ENCODE measurements at places on chromosomes 5 and 9.

- DNase-seq: peak; percentile 5
Measured at GRCh38 chr5:94969174-94969573, 315.7 kb downstream of the MCTP1 start.

DNA sequence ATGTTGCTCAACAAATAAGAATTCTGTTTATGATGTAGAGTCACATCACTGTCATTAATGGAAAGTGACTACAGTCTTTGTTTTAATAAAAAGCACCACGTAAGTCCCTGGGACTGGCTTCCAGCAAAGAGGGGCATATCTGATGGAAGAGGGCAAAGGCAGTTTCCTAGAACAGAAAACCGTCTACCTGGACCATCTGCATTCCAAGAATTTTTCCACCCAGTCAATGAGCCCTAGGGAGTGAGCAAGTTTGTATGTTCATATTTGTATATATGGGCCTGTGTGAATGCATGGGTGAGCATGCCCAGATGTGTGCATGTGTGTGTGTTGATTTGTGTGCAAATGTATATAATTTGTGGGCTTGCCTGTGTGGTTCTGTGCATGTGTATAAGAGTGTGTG, 156.8 kb upstream of the SEMA6A start:
- DNase-seq: no peak

- no peak for DNase-seq
Measured at GRCh38 chr5:37739817-37740261, 100.0 kb downstream of the GDNF start.

GRCh38 chr9:91902475-91903125, 47.4 kb downstream of the ROR2 start:
- no peak for DNase-seq

DNA sequence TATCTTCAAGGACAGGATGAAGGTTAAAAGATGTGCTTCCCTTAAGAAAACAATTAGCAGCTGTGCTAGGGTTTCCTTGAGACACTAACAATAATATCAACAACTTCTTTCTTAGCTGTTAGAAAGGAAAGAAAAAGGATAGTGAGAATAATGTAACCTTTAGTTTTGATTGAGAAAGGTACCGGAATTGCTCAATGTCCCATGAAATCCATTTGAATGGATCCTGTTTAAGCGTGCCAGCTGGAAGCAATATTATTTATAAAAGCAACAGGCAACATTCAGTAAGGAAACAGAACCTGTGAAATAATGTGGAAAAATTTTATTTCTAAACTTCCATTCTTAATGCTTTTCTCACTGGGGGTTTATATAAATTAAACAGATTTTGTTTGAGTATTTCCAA, 120.9 kb downstream of the CCDC192 start:
- no peak for DNase-seq

GRCh38 chr9:93118863-93119702, 15.0 kb downstream of the NINJ1 start:
- no peak for DNase-seq

- DNase-seq: no peak
Measured at GRCh38 chr9:81053298-81054025, 635.9 kb downstream of the TLE1 start.

DNA sequence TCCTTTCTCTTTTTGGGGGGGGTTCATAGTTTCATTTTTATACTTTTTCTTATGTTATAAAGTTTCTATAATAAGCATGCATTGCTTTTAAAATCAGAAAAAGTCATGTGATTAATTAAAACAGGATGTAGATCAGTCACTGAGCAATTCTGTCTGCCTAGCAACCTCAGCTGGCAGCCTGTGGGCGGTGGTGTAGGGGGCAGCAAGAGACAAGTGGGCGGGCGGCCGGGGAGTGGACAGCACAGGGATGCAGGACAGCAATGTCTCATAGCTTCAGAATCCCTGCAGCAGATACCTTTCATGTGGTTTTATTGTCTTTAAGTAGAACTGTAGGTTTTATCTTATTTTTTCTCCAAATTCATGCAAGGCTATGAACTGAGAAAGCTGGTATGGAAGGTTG, 101.9 kb upstream of the S1PR3 start:
- no peak for DNase-seq

DNA sequence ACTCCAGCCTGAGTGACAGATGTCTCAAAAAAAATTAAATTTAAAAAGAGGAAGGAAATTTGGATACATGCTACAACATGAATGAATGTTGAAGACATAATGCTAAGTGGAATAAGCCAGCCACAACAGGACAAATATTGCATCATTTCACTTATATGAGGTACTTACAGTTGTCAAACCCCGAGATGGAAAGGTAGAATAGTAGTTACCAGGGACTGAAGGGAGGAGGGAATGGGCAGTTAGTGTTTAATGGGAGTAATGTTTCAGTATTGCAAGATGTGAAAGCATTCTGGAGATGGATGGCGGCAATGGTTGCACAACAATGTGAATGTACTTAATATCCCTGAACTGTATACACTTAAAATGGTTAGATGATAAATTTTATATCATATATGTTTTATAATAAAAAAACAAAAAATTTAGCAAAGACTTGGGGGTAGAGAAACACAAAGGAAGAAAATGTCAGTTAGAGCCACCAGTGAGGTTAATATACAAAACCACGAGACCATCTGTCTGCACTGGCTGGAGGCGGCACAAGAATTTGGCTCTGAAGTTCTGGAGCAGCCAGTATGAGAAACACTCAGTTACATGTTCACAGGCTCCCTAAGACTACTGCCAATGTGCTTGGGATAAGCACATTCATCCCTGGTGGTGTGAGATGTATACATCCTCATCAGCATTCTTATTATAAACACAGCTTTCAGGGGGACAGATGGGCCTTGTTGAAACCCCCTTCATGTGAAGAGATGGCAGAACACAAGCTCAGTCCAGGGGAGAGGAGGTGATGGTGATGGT, 37.0 kb upstream of the RPS23 start:
- DNase-seq: no peak

DNA sequence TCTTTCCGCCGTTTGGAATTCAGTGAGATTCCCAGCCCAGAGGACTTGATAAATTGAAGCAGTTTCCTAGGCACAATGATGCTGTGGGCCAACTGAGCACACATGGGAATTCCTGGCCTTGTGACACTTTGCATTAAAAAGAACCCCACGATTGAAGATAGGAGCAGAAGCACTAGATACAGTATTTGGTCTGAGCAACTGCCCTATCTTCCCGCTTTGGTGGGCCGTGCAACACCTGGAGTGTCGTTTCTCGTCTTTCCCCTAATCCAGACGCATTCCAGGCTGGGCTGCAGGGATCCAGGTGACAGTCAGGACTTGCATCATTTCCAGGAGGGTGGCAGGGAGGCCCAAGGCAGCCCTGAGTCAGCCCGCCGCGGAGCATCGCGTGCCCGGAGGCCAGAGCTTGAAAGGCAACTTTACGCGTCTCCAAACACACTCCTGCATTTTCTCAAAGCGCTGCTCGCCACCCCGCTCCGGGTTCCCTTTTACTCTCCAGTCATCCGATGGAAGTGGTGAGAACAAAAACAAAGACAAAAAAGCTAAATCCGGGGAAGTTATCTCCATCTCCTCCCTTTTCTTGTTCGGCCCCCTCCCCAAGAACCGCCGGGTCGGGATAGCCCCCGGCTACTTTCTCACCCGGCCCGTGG, 753 bp upstream of the STC2 start:
- peak; percentile 94 for DNase-seq

DNA sequence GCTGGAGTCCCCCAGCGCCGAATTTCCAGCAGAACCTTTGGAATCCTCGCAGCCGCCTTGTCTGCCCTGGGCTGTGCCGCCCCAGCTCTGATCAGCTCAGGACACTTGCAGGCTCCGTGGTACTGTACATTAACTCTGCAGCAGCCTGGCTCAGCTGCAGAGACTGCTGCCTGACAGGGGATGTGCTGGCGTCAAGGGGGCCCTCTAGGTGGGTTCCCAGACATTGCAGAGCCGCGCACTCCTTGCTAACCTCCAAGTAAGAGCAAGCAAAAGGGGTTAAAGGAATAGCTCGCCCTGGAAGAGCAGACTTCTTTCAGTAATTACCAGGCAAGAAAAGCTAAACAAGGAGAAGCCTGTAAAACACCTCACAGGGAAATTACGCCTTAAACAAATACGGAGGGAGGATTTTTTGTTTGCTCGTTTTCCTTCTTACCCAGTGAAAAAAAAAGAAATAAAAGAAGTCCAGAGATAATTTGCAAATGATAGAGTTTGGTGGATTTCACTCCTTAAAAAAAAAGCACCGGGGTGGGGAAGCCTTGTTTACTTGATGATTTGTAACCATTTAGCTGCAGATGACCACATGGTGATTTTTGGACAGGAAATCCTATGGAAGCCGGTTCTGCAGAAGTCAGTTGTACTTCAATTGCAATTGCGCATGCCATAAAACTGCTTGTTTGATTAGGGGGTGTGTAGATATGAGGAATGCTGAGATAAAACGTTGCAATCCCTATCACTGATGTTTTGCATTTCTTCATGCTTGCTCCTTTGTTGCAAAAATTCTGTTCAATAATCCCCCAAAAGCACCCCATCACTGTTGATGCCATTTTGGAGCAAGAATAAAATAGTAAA, 305.8 kb downstream of the PDE4D start:
- DNase-seq: peak; percentile 93

- DNase-seq: peak; percentile 59
Measured at GRCh38 chr9:72363908-72364678, 915 bp downstream of the ZFAND5 start.

DNA sequence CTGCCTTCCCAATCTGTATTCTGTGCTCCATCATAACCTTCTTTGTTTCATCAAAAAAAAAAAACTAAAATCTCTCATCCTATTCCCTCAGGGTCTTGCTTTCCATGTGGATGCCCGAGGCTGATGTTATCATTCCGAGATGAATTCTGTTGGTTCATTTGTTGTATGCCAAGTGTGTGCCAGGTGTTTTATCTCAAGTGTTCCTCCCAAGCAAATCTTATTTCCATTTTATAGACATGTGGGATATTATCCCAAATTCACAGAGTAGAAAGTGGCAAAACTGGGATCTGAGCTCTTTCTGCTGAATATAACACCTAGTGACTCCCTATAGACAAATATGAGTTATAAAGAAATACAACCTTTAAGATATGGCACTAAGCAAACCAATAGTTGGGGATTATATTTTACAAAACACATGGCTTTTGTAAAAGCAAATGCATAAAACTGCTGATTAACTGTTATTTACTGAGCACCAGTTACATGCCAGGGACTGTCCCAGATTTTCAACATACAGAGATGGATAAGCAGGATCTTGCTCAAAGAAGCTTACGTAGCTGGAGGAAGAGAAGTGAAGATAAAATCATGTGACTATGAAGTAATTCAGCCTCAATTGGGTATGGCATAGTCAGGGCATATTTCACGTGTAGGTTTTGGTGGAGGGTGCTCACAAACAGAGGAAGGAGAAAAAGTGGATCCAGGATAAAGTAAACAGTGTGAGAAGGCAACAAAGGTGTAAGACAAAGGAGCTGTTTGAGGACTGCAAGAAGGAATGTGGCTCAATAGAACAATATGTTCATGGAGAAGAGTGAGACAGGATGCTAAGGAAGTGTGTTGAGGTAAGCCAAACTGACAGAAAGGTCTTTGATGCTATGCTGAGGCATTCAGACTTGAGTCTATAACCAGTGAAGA, 143.3 kb upstream of the ADAMTSL1 start:
- peak; percentile 9 for DNase-seq

DNA sequence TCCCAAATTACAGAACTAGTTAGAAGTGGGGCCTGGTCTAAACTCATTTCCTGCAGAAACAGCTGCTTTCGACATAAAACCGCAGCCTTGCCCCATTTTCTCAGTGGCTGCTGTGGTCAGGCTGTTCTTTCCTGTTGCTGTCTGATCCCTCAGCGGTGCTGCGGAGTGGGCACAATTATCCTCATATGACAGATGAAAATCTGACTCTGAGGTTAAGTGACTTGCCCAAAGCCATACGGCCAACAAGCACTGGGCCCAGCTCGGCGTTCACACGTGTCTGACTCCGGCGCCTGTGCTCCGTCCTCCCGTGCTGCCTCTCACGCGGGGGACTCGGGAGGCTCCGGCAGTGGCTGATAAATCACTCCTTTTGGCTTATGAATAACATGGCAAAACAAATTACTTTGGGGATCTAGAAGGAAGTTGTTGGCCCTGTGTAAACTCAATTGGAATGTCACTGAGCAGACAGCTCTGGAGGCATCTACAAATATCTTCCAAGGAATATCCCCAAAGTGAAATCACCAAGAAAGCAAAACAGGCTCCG, 142.6 kb upstream of the LMX1B start:
- DNase-seq: no peak

GRCh38 chr5:111394586-111394985, 117.7 kb downstream of the STARD4 start:
- DNase-seq: no peak

GRCh38 chr5:54156577-54156976, 153.8 kb downstream of the ARL15 start:
- no peak for DNase-seq

DNA sequence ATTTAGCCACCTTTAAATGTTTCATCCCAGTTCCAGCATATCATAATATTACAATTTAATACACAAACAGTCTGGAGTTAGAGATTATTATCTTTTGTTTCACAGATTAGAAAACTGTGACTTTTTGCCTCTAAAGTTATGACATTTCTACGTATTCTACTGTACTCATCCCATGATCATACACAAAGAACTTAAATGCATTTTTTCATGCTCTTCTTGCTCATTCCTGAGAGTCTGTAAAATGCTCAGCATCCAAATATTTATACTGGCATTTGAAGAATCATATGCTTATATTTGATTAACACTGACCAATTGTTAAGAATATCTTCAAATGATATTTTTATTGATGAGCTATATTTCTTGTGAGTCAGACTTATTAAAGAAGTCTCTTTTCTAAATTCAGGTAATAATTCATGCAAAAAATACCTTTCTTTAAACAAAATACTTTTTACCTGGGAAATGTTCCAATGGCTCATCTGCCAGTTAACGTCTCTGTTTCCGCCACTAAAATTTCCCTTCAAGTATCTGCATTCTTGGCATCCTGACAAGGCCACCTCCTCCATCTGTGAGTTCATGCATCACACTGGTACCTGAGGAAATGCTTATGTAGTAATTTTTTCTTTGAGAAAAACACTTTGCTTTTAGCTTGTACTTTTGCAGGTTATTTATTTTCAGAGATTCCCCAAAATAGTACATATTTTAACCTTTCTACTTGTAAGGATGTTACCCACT, 139.6 kb upstream of the RASA1 start:
- no peak for DNase-seq

DNA sequence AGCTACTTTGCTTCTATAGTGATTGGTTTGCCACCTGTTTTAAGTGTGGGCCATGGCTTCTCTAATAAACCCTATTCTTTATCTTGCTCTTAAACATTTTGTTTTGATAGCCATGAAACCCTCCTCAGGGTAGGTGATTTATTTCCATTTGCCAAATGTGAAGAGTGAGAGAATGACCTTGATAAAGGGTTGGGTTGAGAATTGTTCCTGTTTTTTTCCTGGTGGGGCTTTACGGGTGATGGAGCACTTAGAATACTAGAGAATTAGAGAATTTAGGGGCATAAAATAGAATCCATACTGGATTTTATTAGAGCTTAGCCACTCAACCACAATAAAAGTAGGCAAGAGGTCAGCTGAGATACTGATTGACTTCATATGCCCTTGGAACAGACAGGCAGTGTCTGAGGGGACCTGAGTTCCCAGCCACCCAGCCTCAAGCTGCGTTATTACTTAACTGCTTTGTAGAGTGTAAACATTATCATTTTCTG, 68.9 kb downstream of the COMMD10 start:
- no peak for DNase-seq

Data from mesendoderm (in vitro differentiated cells).